Naive thymus-derived CD4-positive, alpha-beta T cell (primary cell): ENCODE measurements at places on chromosomes 2 and 18.

DNA sequence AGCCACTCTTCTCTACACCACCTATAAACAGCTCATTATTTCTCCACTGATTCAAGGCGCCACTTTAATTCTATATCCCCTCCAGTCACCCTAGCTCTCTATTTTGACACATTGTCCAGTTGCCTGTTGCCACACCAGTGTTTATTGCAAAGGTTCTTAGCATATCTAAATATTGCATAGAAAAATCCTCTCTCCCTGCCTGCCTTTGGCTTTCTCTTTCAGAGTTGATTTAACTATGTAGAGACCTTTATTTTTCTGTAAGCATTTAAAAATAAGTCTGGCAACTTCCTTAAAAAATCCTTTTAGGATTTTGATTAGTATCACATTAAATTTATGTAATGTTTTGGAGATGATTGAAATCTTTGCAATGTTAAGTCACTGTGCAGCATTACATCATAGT lies 47.9 kb upstream of the B3GNT7 start:
- DNase-seq = no peak

DNA sequence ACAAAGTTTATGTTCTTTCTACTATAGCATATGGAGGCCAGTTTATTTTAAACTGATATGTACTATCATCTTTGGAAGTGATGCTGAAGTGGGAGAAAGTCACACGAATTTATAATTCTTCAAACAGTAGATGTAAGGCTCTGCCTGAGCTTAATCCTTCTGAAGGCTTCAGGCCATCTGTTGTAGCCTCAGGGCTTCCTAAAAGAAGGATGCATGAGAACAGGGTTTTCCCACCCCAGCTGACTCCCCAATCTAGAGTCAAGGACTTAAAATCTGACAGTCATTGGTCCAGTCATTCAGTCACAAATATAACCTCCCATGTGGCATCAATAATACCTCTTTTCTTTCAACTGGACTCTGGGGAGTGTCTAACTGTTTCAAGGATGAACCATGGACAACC lies 330.5 kb downstream of the KCNS3 start:
- DNase-seq = no peak

DNA sequence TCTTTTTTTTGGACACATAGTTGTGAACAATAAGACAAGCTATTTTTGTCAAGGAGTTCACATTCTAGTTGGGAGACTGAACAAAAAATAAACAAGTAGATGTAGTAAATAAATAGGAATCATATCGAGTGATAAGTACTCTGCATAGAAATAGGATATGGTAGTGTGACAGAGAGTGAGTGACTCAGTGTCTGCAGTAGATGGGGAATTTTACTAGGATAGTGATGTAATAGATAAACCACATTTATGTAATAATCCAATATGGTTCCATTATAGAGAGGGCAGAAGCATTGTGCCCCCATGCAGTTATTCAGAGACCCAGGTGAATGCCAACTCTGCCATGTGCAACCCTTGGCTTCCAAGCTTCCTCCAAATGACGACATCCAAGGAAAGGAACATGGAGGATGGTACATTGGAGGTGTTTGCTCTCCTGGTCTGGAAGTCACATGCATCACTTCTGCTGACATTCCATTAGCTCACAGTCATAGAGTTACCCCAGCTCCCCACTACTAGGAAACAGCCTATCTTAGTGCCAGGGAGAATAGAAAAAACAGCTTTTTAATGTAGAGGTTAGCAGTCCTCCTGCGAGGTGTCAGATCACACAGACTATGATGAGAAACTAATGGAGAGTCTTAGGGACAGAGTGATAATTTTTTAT lies 595.4 kb downstream of the NYAP2 start:
- DNase-seq = no peak

DNA sequence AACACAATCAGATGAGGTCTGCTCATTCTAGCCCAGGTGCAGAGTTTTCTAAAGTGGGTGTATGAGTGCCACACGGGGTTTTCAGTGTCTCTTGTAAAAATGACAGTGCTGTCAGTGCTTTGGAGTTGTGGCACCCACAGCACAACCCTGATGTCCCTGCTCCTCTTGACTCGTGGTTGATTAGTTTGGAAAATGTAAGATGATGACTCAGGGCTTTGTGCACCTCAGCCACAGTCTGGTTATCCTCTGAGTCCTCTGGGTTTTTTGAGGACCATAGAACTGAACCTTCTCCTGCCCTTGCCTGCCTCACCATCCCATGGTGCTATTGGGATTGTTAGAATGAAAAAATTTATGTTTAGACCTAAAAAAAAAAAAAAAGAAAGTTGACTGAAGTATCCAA lies 105.6 kb downstream of the MYO1B start:
- no peak for DNase-seq

- DNase-seq = no peak
These were observed 185.8 kb downstream of the GFPT1 start for GRCh38 chr2:69201259-69201658.

DNA sequence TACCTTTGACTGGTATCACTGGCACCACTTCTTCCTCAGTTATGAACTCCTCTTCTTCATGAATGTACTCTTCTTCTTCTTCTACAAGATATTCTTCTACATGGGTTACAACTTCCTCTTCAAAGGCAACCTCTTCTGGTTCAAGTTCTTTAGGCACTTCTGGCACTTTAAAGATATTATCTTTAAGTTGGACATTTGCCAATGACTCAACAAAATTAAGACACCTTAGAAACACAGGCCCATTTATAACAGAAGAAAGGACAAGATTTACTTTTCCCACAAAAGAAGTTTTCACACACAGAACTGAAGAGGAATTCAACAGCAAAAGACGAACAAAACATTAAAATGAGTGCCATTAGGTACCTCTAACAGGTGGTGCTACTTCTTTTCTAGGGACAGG lies 127.3 kb downstream of the TTN start:
- DNase-seq = no peak

GRCh38 chr18:63544017-63544416 lies 1.8 kb downstream of the SERPINB12 start:
- no peak for DNase-seq

GRCh38 chr18:32271672-32272208 lies 81.9 kb downstream of the MEP1B start:
- DNase-seq = no peak

GRCh38 chr2:228615496-228615895 lies 434.0 kb upstream of the SPHKAP start:
- DNase-seq = no peak

DNA sequence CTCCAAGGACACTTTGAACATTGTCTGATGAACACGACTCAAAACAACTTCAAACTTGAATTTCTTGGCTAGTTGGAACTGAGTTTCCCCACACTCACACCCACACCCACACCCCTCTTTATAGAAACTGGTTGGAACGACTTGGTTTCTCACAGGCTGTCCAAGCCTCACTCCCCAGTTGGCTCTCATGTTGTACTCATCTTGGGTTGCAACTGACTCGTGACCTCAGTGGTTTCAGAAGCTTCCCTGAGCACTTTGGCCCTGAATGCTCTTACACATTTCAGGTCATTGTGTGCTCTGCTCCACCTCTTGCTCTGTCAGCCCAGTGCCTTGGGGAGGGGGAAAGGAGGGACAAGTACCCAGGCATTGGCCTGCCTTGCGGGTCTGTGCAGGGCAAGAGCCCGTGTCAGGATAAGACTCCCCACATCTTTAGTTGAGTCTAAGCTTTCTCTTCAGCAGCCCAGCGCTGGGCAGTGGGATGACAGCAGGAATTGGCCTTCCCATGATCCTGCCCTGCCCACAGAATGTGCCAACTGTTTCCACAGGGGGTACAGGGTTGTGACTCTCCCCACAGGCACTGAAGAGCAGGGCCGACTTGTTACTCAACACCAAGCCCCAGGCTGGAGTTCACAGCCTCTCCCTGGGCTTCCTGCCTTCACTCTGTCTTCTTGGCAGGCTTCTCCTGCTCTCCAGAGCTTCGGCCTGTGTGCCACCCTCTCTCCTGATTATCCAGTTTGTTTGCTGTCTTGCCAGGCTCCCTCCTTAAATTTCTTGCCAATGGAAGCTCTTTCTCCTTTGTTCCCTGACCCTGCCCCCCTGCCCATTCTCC lies 104.6 kb downstream of the RTN4 start:
- no peak for DNase-seq

DNA sequence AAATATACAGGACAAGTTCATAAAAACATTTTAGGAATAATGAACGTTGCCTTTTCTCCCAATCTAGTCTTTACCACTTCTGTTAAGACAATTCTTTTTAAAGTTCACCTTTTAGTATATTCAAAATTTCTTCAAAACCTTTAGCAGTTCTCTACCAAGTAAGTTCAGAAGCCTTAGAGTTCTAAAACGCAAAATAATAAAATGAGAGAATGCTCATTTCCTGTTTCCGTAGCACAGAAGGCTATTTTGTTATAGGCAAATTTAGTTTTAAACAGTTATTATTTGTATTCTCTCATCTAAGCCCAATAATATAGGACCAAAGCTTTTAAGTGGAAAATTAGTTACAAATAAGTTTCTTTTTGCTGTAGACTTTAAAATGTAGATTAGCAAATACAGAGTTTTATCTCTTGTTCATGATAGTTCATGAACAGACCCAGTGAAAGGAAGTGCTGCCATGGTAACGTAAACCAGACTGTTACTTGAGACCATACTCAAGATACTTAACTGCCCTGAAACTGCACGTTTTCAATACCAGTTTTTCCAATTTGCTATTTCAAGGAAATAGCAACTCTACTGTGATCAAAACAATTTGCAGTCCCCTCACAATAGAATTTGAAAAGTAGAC lies 173.1 kb upstream of the STON1 start:
- DNase-seq = peak; percentile 72

DNA sequence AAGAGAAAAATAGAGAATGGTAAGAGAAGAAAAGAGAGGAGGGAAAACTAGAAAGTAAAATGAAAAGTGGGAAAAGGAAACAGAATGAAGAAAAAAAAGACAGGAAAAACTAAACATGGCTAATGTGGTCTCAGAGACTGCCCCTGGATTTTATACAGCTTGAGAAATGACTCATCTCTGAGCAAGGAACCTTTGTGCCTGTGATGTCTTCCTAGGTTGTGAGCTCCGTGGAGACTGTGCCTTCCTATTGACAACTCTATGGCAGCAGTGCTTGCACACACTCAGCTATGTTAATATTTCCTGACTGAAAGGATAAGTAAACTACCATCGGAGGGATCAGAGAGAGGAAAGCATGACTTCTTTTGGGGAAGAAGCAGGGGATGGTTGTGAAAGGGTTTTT lies 203.8 kb downstream of the RDH14 start:
- no peak for DNase-seq

- DNase-seq = no peak
These were observed 2.3 kb downstream of the RAB11FIP5 start for GRCh38 chr2:73110168-73111072.

- DNase-seq = no peak
These were observed 407.0 kb upstream of the CDH19 start for GRCh38 chr18:67010919-67011318.

DNA sequence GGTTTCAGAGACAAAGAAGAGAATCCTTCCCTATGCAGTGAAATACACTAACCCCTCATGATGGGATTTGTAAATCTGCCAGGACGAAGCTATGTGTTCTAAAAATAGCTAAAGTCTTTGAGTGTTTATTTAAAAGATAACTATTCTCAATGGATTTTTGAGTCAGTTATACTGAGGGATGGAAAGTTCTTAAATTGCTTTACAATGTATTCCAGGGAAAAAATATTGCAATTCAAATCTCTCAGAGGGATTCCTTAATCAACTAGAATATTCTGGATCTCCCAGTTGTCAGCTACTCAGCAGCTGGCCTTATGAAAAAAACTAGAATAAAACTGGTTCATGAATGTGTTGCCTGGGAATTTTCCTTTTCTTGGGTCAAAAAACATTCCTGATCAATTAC lies 312.4 kb downstream of the PLCL1 start:
- no peak for DNase-seq

DNA sequence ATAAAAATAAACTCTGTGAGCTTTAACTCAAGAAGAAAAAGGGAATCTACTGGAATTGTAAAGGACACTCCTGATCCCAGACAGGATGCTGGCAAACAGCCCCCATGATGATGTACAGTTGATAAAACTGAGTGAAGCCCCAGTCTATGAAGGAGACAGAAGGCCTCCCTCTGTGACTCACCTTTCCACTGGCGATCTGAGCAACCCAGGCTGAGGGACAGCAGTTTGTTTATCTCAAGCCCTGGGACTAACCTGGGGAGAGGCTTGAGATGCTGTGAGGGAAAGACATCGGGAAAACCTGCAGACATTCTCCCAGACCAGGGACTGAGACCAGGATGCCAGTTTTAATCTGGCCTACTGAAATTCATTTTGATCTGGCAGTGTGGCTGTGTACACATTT lies 104.5 kb upstream of the CDH2 start:
- DNase-seq = no peak

GRCh38 chr2:149365931-149366583 lies 35.7 kb downstream of the LYPD6 start:
- no peak for DNase-seq

- DNase-seq = no peak
These were observed 399.8 kb downstream of the TMEM182 start for GRCh38 chr2:103161456-103162289.

DNA sequence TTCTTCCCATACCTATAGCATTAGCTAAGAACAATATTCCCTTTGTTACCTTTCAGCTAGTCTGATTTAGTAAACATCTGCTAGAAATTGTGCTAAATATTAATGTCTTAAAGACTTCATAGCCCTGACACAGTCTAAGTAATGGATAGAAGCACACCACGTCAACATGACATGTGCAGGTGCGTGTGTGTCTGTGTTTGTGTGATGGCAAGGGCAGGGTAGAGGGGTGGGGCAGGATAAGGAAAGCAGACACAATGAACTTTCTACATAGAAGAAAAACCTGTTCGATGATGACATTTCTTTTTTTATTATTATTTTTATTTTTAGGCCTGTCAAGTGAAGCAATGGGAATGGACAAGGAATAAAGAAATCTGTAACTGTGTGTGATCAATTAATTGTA lies 223.3 kb downstream of the NOL4 start:
- DNase-seq = no peak

DNA sequence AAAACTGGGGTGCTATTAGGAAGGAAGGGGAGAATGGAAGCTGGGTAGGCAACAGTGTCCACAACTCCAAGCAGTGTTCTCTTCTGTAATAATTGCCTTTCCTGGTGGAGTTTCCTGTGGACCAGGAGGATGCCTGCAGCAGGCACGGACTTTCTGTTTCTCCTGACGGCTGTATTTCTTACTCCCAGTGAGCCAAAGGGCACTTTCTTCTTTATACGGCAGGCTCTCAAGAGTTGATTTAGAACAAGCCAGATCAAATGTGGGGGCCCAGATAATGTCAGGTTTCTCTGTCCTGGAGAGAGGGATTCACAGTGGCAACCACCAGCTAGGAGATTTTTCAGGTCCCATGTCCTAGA lies 13.0 kb upstream of the PROC start:
- no peak for DNase-seq

DNA sequence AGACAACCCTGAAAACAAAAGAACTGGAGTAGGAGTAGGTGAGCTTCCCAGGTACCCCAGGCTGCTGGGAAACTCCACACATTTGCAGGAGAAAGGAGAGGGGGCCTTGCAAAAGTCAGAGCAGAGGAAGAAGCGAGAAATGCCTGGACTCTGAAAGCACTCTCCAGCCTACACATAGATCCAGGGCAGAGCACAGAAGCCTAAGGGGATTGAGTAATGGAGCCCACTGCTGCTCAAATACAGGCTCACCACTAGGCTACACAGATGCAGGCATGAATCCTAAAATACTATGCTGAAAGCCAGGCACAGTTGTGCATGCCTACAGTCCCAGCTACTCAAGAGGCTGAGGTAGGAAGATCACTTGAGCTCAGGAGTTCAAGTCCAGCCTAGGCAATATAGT lies 33.4 kb downstream of the OSBPL1A start:
- no peak for DNase-seq
